ENCODE measurements at places on chromosomes 12 and 14. TPM values are rescaled to one million over a fixed set of nuclear protein-coding genes. Genes with fewer than 3 reads are reported as not detected.

- H3K36me3 ChIP-seq = no peaks in the 10 kb centered on the region
- H3K4me3 ChIP-seq = peak overlapping the region; percentile 60
- no peak for DNase-seq
- H3K27ac ChIP-seq = peak overlapping the region; percentile 80
Measured at GRCh38 chr12:12891881-12892355, 556 bp downstream of the GPRC5A start.

GRCh38 chr12:2559931-2560330 is 234.8 kb upstream of the FKBP4 start:
- no peak overlapping the region for H3K27ac ChIP-seq
- no peak overlapping the region for H3K4me3 ChIP-seq
- H3K27me3 ChIP-seq = no peaks in the 10 kb centered on the region

- H3K27me3 ChIP-seq = no peaks in the 10 kb centered on the region
- peak overlapping the region; percentile 0 for H3K4me3 ChIP-seq
- H3K36me3 ChIP-seq = peaks cover 27% of the 10 kb centered on the region
- H3K4me1 ChIP-seq = peaks cover 100% of the 10 kb centered on the region
- DNase-seq = no peak
Measured at GRCh38 chr14:68970038-68970612, 9.0 kb downstream of the ACTN1 start.

DNA sequence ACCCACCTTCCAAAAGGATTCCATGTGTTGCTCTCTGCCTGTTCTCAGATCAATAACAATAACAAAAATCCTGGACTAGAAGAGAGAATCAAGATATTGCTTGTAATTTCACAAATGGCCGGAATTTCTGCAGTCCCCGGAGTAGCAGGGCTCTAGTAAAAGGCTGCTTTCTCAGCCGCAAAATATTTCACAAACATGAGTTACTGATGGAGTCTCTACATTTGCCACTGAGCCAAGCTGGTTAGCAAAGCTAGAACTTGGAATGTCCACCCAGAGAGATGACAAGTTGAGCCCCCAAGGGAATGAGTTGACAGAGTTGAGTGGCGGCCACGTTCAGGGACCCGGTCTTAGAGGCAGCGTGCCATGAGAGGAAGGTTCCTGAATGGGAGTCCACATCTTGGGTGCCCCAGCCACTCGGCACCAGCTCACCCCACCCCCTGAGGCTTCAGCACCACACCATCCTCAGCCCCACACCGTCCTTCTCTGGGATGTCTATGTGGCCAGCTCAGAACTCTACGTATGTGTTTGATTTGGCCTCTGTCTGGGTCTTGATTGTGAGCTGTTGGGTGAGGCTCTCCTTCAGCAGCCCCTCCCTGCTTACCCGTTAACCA is 15.9 kb downstream of the FBLN5 start:
- DNase-seq = no peak
- no peaks in the 10 kb centered on the region for H3K27me3 ChIP-seq
- peaks cover 8% of the 10 kb centered on the region for H3K36me3 ChIP-seq
- no peak overlapping the region for H3K4me3 ChIP-seq

Gene PROX2
- total RNA-seq = not detected

Gene SPTSSA
- total RNA-seq = 21.2 TPM

Gene CD163L1
- 1.3 TPM for total RNA-seq

Gene TUBA1C
- total RNA-seq = 169 TPM

Gene FNTB
- 13.3 TPM for total RNA-seq
